ENCODE measurements at places on chromosomes 3 and 15.

DNA sequence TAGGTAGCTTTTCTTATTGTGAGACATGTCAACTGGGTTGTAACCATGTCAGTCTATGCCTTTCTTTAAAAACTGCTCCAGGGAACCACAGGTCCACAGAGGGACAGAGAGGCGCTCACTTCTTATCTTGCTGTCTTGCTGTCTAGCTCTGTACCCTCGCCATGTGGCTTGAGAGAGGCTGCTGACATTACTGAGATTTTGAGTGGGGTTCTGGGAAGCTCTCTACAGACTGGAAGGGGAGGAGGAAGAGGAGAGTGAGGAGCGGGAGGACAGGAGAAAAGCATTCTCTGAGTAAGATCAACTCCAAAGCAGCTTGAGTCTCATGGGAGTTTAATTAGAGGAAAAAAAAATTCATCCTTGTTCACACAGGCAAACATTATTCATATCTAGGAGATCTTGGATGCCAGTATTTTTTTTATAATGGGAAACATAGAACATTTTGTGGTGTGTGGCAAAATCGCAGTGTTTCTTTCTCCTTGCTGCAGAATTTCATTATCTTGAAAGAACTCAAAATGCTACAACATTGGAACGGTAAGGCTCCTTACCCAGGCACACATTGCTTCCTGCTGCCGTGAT is 1037.0 kb upstream of the NR2F2 start:
- DNase-seq = no peak

DNA sequence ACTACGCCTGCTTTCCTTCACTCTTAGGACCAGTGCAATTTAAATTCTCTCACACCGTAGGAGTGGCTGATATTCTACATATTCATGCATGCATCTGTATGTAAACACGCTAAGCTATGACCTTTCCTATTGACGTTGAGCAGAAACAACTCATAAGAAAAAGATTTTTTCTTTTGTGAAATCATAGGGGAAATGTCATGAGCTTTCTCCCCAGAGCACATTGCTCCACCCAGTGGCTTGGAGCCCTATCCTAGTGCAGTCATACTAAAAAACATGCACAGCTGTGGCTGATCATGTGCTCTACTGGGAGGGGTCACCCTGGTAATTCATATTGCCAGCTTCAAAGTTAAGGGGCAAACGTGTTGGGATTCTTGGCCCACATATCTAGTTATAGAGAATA is 1.8 kb upstream of the MESD start:
- no peak for DNase-seq

- no peak for DNase-seq
Measured at GRCh38 chr3:184395320-184395660, 15.4 kb downstream of the CHRD start.

DNA sequence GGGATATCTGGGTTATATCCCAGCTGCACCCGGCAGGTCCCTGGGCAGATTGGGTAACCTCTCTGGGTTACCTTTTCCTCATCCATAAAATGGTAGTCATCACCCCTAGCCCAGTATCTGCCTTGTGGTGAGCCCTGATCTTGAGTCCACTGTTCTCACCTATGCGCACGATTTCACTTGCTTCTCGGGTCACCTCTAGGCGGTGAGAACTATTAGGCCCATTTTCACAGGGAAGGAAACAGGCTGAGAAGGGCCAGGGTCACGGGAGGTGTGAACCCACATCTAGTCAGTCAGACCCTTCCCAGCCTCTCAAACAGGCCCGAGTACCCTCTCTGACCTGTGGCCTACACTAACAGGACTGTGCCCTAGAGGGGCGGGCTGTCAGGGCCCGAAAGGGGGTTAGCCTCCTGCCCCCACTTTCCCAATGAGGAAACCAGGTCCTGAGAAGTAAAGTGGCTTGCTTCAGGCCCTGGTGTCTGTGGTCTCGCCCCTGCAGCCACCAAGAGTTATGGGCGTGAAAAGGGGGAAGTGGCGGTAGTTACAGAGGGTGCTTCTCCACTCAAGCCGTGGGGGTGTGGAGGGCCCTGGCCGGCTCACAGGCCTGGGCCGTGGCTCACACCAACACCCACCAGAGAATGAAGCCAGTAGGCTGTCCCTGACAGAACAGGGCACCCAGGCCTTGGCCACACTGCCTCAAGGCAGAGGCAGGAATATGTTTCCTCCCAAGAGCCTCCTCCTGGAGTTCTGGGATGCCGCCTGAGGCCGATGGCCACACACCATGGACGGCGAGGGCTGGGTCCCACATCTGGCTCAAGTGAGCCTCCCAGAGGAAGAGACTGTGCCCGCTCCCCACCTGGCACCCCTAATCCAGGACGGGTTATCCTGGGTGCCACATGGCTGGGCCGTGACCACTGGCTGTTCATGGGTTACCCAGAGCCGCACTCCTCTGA is 19.5 kb downstream of the PSTPIP1 start:
- DNase-seq = no peak

DNA sequence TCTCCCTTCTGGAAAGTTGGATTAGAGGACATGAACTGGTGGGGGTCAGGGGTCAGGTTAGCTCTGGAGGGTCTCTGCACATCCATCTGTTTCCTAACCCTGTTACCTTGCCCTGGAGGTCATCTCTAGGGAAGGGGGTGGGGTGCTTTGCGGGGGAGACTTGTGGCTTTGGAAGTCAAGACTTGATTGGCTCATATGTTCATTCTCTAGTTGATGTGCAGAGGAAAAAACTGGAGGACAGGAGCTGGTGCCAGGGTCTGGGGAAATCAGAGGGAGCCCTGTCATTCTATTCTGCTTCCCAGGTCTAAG is 42.9 kb upstream of the ROPN1 start:
- no peak for DNase-seq

Measured in stimulated activated CD4-positive, alpha-beta T cell treated with anti-CD3 and anti-CD28 coated beads, TNF-alpha, amount 100 ng/mL, for 1 hour (primary cell).